Left hindlimb (tissue), 1 donor: ENCODE measurements at places on chromosomes 3 and 15.

- DNase-seq = peak; percentile 67
Measured at GRCh38 chr3:20080956-20081554, 40.8 kb downstream of the KAT2B start.

DNA sequence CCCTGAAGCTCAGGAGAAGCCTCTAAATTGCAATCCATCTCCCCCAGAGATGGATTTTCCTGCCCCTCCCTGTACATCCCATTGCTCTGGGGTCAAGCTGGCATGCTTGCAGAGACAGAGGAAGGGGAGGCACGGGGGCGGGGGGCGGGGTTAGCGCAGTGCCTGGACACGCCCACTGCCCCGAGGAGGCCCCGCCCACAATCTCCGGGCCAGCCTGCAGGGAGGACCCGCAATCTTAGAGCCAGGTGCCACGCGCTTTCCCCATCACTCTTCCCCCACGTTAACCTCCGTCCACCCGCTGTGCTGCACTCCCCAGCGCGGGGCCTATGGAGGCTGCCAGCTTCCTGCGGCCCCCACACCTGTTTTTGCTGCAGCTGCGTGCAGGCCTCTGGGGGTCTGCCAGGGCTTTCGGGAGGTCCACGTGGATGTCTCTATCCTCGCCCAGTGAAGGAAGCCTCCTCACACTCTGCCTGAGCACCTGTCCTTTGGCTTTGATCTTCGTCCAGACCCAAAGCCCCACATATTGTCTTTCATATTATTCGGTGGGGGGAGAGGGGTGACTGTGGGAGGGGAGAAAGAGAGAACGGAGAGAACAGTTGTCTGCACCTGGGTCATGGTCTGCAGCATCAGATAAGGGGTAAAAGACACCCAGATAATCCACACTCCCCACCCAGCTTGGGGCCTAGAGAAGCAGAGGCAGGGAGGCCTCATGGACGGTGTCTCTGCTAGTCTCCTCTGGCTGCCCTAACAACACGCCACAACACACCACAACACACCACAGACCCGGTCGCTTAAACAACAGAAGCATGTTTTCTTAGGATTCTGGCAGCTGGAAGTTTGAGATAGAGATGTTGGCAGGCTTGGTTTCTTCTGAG is 118.0 kb upstream of the MEF2A start:
- DNase-seq = peak; percentile 70

GRCh38 chr3:182920515-182921084 is 59.7 kb downstream of the DCUN1D1 start:
- DNase-seq = no peak

GRCh38 chr3:152927131-152927530 is 92.2 kb downstream of the P2RY1 start:
- DNase-seq = no peak

DNA sequence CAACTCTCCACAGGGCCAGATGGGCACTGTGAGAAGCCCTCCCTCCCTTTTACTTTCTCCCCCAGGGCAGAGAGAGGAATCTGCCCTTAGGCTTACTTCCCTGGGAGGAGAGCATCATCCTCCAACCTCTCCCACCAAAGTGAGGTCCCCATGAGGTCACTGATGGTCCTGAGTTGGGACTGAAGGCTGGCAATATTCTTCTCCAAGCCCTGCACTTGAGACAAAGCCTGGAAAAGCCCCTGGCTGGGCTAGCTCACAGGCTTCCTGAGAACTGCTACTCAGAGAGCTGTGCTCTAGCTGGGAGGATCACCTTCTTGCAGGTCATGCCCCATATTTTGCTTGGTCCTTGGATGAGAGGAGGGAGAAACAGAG is 110.0 kb upstream of the MEF2A start:
- DNase-seq = no peak
